ENCODE measurements at places on chromosomes 11 and 22.

DNA sequence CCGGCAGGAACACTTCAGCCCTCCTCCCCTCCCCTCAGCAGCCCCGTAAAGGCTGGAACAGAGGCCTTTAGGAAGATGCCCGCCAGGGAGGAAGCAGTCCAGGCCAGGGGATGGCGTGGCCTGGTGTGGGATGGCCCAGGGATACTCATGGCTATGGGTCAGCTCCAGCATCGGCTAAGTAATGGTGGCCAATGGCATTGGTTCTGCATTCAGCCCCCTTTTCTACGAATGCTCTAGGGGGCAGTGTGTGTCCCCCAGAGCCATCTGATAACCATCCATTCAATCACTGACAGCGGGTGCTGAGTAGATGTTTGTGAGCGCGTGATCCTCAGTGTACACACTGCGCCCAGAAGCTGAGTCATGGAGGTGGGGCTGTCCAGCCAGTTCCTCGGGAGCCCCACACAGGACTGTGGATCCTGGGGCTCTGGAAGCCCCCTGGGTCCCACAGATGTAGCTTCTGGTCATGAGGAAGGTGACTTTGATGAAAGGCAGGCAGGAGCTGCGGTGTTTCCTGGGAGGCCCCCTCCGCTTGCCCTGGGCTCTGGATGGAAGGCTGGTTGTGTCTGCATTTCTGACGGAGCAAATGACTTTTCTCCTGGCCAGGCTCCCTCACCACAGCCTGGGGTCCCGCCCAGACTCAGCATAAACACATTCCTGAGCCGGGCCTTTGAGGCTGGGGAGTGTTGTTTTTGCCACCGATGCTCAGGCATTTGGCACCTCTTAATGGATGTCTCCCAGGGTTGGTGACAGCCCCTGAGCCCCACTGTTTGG, 46.5 kb downstream of the FBLN1 start:
- no peak for DNase-seq

- no peak for DNase-seq
These were observed 886 bp downstream of the SHISA8 start for GRCh38 chr22:41913842-41914534.

- DNase-seq: no peak
These were observed 138.9 kb downstream of the MPPED1 start for GRCh38 chr22:43550672-43551071.

DNA sequence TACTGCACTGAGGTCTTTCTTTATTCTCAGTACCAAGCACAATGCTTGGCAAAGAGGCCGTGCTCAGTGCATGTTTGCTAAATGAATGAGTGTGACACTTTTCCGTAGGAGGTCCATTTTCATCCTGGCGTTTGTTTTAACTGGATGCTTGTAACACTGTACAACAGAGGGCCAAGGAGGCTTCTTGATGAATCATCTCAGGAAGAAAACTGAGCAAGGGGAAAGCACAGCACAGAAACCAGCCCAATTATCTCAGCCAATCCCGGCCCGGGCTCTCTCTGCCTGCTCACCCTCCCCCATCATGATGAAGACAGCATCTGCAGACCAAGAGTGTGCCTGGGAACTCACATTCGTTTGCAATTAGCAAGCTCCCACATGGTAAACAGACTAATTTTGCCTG, 570.3 kb downstream of the OPCML start:
- DNase-seq: no peak

DNA sequence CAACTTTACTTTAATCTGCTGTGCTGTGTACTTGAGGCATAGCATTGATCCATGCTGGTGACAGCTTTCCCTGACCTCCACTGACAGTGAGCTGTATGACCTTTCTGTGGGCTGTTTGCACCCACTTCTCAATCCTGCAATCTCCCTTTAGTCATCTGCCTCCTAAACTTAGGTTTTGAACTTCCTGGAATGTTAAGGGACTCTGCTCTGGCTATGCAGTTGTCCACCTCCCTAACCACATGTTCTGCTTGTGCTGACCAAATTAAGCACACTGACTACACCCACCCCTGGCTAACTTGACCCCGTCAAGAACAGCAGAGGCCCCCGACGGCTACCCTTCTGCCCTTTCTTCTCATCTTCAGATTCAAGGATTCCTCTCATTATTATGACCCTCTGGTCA, 89.1 kb upstream of the NTM start:
- DNase-seq: no peak

GRCh38 chr22:25754527-25755202, 12.7 kb downstream of the MYO18B start:
- no peak for DNase-seq

- no peak for DNase-seq
These were observed 299.9 kb downstream of the DCDC1 start for GRCh38 chr11:31069447-31070205.

DNA sequence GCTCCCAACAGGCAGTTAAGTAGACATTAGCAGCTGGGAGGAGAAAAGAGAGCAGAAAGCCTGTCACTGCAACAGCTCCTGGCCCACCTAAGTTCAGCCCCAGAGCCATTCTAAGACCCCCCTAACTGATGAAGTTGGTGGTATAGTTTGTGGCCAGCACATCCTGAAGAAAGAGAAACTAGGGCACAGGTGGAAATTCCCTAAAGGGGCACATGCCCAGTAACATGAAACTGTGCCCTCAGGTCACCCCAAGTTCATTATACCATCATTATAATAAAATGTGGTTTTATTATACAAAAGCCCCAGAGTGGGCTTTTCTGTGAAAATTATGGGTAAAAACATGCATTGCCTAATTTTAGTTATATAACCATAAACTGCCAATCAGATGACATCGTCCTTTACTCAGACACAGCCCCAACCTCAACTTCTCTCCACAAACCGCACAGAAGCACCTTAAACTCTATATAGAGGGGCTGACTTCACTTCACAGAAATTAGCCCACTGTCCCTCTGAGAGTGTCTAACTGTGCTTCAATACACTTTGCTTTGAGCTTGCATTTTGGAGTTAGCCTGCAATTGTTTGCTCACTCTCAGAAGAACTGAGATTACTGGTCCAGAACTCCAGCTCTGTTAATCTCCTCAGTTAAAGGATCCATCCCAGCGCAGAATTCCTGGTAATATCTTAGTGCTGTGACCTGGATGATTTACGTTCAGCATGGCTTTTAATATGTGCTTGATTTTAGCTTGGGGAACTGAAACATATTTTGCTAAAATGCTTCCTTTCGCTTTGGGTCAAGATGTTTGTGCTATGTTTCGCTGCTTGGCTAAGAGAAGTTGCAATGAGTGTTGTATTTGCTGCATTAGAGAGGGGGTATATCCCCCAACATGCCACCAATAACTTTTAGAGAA, 1.8 kb upstream of the APOL3 start:
- DNase-seq: no peak

Data from GF-D8 (cell line).